AG09319 (cell line): ENCODE measurements at places on chromosomes 6 and 20.

- DNase-seq: peak; percentile 4
Measured at GRCh38 chr20:34215711-34216381, 25.4 kb upstream of the ASIP start.

GRCh38 chr6:27176523-27177484, 70.7 kb upstream of the PRSS16 start:
- DNase-seq: no peak

- DNase-seq: no peak
Measured at GRCh38 chr6:150470131-150470530, 101.3 kb downstream of the IYD start.

- DNase-seq: no peak
Measured at GRCh38 chr6:153767127-153767526, 271.9 kb upstream of the OPRM1 start.

- no peak for DNase-seq
Measured at GRCh38 chr6:106757267-106757666, 127.9 kb downstream of the QRSL1 start.

DNA sequence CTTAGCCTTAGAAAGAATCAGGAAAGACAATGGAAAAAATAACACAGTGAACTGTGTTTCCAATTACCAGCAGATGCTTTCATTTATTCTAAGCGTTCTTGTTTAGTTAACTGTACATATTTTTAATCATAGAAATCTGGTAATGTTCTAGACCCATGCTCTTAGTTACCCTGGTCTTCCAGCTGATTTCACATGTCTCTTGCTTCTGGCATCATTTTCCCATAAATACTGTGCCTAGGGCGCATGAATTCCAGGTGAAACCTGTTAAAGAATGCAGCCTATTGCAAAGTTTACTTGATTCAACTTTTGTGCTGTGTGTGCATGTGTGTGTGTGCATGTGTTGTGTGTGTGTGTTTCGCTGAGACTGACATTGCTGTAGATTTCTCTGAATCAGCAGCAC, 178.6 kb downstream of the PDE7B start:
- peak; percentile 75 for DNase-seq

DNA sequence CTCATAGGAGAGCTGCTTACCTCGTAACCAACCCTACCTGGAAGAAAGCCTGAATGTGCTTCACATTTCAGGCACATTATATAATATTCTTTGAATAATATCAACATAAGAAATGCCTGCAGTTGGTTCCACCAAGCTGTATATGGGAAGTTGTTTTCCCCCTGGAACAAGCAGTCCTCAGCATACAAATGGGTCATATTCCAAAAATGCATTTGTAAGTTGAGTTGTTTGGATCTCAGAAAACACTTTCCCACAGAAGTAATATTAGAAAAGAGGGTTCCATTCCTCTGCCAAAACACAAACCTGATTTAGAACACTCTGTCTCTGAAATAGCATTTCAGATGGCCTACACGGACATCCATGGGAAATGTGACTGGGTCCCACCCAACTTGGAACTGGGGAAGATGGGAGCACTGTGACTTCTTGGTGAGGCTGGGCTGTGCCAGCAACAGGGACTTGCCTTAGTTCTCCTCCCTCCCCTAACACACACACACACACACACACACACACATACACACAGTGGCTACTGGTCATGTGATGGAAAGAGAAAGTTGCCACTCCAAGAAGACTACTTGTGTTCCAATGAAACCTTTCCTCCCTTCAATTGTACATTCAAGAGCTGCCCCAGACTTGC, 11.4 kb upstream of the RCAN2 start:
- no peak for DNase-seq

DNA sequence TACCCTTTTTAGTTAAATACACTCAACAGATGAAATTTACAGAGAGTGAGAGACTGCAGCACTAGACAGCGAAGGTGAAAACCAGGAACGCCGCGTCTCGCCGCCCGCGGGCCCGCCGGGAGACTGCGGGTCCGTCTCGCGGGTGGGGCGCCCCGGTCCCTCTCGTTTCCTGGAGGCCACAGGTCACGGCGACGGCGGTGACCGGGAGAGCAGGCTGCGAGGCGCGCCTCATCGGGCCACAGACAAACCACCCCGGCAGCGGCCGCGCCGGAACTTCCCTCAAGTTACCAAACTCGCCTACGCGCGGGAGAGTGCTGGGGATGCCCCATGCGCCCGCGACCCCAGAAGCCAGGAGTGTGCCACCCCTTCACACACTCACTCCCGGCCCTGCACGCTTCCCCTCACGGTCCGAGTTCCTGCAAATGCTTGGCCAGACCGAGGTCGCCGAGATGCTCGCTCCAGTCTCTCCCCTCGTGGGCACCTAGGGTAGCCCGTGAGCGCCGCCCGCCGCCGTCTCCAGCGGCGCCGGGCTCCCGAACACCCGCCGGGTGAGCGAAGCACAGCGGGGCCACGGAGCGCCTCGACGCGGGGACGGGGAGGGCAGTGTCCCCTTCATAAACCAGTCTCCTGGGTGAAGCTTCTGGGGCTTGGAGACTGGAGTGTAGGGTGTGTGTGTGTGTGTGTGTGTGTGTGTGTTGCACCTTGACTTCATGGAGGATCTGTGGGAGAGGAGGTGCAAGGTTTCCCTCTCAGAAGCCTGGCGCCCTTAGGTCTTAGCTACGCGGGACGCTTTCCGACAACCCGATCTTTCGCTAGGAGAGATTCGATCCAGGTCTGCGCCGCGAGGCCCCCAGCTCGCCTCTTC, 1.4 kb downstream of the BACH2 start:
- DNase-seq: no peak

- DNase-seq: peak; percentile 15
Measured at GRCh38 chr6:126811321-126811720, 307.1 kb upstream of the RSPO3 start.

DNA sequence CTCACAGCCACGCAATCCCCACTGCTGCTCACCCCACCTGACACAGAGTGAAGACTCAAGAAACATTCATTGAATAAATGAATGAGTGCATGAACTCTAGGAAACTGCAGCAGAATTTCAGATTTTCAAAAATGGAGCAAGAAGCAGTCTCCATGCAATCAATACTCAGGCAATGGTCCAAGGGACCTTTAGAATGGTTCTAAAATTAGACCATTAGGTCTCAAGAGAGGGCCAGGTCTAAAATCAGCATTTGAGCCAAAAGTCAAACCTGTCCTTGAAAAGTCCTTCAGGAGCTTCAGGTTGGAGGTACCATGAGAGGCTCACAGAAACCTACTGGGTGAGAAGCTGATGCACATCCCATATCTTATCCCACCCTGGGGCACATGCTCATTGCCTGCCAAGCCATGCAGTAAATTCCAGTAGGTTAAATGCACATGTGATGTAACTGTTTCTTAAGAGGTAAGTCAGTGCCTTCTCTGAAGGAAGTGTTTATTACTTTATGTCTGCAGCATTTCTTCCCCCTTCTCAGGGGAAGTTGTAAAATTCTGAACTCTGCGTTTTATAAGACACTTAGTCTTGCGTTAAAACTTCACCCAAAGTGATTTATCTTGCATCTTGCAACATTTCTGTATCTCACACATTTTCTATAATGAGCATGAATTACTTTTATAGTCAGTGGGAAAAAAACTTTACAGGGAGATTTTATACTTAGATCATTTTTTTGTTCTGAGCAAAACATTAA, 126.6 kb downstream of the ADAT2 start:
- no peak for DNase-seq

GRCh38 chr6:72579865-72580264, 42.0 kb upstream of the KCNQ5 start:
- DNase-seq: no peak

- no peak for DNase-seq
Measured at GRCh38 chr20:25284131-25284601, 36.3 kb downstream of the PYGB start.

- no peak for DNase-seq
Measured at GRCh38 chr20:39338469-39339376, 376.6 kb downstream of the DHX35 start.

- DNase-seq: no peak
Measured at GRCh38 chr6:139373154-139373927, 1.1 kb downstream of the CITED2 start.

GRCh38 chr6:39821046-39821740, 29.0 kb downstream of the DAAM2 start:
- no peak for DNase-seq

DNA sequence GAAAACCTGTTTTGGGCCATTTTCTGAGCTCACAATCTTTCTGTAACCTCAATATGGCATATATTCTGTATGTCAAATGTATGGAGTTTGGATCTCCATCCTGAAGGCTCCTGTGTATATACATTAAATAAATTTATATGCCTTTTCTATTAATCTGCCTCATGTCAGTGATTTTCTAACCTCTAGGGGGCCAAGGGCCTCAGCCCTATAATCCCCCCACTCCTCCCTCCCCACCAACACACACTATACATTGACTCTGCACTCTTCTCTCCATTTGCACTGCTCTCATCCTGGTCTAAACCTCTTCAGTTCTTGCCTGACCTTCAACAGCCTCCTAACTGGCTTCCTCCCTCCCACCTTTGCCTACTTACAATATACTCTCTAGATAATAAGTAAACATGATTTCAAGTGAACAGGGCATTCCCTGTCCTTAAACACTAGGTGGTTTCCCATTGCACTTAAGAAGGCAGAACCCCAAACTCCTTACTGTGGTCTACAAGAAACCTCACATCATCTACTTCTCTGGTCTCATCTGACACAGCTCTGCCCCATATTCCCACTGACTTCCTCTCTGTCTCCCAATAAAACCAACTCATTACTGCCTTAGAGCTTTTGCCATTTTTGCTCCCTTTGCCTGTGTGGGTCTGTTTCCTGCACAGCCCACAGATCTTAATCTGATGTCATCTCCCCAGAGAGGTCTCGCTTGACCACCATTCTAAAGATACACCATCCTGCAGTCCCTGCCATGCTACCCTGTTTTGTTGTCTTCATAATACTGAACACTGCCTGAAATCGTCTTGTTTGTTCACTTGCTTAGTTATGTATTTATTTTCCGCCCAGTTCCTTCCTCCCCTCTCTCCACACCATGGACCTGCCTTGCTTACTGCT, 213.7 kb downstream of the SYNE1 start:
- DNase-seq: no peak

DNA sequence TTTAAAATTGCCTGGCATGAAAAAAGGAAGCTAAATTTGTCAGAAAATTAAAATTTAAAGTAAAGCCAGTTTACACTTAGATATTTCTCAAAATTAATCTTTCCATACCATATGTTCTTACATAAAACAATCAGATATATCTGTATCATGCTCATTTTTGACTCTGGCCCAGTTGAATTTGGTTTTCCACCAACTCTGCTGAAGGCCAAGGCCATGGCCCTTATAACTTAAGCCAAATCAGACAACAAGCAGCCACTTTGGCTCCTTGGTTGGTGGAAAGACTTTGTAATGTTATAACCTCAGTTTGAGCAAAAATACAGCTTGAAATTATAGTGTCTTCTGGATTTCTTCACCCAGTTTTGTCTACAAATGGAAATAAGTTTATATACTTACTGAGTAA, 97.3 kb downstream of the CENPW start:
- DNase-seq: no peak

DNA sequence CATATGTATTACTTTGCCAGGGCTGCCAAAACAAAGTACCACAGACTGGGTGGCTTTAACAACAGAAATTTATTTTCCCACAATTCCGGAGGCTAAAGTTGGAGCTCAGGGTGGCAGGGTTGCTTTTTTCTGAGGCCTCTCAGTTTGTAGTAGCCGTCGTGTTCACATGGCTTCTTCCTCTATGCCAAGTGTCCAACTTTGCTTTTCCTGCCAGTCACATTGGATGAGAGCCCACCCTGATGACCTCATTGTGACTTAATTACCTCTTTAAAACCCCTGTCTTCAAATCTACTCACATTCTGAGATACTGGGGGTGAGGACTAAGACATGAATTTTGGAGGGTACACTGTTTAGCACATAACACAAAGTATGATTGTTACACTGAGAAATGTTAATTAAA, 9.9 kb upstream of the ECT2L start:
- no peak for DNase-seq

DNA sequence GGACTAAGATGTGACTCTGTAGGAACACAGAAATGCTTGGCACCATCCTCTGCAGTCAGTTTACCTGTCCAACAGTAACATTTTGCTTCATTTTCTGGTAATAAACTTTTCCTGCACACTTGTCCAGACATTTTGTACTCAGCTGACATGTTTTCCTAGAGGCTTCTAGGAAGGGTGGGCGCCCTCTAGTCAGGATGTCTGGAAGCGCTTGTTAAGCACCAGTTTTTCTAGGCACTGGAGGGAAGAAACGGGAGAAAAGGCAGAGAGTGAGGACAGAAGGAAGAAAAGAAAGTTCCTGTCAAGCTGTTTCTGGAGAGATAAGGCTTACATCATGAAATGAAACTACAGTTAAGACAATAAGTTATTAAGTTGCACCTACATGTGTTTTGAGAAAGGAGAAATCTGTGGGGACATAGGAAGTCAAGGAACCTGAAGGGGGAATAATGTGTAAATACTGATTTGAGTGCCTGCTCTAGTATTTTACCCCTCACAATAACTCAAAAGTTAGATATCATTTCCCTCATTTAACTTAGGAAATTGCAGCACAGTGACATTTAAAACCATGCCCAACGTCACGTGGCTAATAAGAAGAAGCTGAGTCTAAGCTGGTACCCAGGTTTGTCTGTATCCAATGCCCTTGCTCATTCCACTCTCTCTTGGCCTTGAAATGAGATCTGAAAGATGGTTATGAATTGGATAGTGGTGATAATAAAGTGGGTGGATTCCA, 42.7 kb upstream of the TNFRSF21 start:
- no peak for DNase-seq

- no peak for DNase-seq
Measured at GRCh38 chr6:168678077-168678476, 237.1 kb downstream of the SMOC2 start.

DNA sequence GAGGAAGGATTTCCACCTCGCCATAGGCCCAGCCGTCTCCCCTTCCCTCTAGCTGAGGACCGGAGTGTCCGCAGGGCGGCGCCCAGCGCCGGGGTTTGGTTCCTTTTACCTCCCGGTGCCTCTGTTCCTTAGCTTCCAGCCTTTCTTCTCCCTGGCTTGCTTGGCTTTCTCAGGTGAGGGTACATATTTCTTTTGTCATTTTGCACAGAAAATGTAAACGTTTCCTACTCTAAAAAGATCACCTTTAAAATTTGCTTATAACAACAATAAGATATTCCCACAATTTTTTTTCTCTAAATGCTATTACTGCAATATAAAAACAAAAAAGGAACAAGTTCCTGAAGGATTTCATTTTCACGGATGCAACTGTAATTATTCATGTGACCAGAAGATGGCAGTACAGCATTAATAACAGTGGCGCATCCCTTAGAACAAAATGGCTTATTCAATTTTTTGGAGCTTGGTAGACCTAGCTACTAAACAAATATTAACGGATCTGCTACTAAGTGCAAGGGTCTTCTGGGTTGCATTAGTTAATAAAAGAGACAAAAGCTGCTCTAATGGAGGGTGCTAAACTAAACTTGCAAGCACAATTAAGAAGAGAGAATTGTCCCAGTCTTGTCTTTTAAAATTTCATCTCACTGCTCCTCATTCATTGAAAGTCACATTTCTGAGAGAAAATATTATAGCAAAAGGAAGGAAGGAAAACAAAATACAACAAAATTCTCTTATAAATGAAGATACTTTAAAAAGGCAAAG, 172.9 kb downstream of the ADGRG6 start:
- DNase-seq: peak; percentile 19
